NCI-H1436 treated with DMSO at 0.1 percent for 48 hours (cell line): ENCODE measurements at places on chromosomes 2 and 18.

- no peak for DNase-seq
Observed at GRCh38 chr2:26020231-26020640, 13.6 kb upstream of the RAB10 start.

DNA sequence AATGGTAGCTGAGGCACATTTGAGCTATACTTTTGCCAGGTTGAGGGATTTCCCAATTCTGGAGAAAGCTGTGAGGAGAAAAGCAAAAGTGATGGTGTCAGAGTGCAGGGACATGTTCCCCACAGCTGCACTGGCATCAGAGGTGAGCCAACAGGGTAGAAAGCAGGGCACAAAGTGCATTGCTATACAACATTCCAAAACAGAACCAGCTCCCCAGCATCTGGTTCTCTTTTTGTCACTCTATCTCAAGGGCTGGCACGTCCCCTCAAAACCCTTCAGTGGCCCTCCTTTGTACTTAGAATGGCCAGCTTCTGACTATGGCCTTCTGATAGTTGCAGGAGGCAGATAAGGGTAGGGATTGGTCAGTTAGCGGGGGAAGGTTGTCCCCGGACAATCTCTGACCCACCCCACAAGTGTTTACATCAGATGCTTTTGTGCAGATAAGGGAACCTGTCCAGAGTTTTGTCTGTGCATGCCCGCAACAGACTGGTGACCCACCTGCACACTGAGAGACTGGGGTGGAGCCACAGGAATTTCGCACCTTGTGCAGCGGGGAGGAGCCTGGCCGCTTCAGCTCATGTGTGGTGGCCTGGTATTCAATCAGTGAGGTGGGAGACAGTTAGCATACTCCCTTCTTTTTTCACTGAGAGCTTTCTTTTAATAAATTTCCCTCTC lies 31.0 kb upstream of the TMEM17 start:
- DNase-seq, result no peak

DNA sequence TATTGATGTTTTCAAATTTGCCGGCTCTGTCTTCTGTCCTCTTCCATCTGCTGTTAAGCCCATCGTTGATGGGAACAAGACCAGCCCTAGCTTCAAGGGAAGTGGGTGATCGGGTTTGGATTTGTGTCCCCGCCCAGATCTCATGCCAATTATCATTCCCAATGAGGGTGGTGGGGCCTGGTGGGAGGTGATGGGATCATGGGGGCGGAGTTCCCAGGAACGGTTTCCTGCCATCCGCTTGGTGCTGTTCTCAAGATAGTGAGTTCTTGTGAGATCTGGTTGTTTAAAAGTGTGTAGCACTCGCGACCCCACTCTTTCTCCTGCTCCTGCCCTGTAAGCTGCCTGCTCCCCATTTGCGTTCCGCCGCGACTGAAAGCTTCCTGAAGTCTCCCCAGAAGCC lies 9.5 kb downstream of the ASB18 start:
- DNase-seq, result no peak

DNA sequence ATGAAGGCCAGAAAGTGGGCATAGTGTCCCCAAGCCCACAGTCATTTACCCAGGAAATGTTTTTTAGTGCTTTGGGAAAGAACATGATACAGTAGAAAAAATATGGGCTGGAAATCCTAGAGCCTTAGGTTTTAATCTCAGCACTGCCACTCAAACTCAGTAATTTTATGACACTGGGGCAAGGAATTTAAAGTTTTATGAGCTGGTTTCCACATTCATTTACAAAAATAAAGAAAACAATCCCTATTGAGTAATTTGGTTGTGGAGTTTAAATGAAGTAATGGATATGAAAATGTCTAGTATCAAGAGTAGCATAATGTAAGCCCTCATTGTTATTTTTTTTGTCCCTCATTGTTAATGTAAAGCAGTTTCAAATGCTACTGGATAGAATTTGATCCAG lies 51.5 kb upstream of the FRZB start:
- no peak for DNase-seq

DNA sequence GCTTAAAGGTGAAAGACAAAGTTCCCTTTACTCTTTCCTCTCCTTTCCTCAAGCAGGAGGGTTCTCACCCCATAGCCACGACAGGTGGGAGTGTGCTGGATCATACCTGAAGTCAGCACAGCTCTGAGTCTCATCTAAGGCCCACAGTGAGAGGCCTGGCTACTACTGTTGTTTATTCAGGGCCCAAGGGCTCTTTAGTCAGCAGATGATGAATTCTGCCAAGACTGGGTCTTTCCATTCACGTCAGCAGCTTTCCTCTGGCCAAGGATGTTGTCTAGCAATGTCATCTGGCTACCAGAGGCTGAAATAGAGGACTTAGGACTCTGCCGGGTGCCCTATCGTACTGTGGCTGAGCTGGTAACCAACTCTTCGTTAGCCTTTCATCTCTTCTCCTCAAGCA lies 308.4 kb upstream of the THUMPD2 start:
- DNase-seq, result no peak

- DNase-seq, result no peak
Observed at GRCh38 chr2:195697681-195698220, 40.7 kb downstream of the SLC39A10 start.

- no peak for DNase-seq
Observed at GRCh38 chr18:44170208-44170880, 510.3 kb upstream of the SETBP1 start.

DNA sequence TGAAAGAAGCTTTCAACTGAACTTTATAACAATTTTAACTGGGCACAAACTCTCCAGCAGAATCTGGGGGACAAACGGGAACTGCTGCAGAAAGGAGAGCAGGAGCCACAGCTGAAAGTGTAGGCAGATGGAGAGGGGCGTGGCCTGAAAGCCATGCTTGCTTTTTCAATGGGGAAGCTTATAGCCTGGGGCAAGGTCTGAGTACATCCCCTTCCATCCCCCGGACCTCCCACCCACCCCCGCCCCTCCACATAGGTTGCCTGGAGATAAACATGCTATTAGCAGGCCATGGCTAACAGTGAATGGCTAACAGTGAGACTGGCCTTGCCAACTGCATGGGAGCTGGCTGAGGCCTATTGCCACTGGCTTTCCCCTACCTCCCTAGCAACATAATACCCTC lies 317.9 kb upstream of the TANK start:
- DNase-seq, result no peak

GRCh38 chr2:174336501-174337336 lies 2.0 kb downstream of the SP9 start:
- no peak for DNase-seq
